ENCODE measurements at places on chromosomes 5 and 9.

GRCh38 chr5:59231221-59231931, 648.5 kb downstream of the RAB3C start:
- no peak for DNase-seq

GRCh38 chr9:4799033-4799430, 6.3 kb downstream of the RCL1 start:
- no peak for DNase-seq

DNA sequence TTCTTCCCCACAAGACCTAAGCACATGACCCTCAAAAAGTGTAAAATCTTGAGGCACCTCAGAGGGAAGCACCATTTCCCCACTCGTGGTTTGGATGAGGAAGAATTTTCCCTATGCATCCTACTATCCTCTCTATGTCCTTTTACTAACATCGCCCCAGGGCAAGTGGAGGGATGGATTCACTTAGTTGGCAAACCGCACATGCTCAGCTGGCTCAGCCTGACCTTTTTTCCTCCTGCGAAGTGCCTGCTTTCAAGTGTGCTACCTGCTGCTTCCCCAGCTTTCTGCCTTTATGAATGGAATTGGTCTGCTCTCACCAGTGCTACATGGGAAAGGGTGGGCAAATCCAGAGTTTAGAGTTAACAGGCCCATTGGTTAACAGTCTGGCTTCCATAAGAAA, 56.6 kb upstream of the IFNK start:
- DNase-seq = no peak

DNA sequence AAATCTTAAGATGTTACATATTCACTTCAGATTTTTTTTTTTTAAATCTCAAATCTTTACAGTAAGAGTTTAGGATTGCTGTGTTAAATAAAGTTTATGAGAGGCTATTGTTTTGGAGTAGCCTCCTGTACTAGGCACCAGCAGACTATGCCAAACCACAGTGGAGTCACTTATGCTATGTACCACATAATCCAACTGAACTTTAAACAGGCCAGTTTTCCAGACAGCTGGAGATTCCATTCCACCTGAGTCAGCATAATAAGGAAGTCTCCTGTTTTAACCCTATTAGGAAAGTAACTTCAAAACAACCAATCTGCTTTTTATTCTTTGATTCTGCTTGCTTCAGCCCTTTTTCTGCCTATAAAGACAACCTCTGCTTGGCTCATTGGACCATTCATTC, 205.2 kb downstream of the CSNK1G3 start:
- DNase-seq = peak; percentile 35

DNA sequence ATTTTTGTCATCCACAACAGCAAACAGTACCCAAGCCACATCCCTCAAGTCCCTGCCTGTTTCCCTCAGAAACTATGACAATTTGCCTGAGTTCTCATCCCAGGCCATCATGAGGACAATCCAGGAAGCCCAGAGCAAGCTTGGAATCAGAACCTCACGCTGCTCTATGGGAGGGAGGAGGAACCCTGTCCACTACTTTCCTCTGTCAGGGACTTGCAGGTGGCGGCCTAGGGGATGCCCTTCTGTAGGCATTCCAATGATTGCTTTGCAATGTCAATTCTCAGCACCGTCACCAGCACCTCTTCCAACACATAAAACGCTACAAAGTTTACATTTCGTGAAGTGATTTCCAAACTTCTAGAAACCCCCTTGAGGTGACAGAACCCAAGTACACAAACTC, 170.4 kb upstream of the FSTL4 start:
- DNase-seq = no peak

DNA sequence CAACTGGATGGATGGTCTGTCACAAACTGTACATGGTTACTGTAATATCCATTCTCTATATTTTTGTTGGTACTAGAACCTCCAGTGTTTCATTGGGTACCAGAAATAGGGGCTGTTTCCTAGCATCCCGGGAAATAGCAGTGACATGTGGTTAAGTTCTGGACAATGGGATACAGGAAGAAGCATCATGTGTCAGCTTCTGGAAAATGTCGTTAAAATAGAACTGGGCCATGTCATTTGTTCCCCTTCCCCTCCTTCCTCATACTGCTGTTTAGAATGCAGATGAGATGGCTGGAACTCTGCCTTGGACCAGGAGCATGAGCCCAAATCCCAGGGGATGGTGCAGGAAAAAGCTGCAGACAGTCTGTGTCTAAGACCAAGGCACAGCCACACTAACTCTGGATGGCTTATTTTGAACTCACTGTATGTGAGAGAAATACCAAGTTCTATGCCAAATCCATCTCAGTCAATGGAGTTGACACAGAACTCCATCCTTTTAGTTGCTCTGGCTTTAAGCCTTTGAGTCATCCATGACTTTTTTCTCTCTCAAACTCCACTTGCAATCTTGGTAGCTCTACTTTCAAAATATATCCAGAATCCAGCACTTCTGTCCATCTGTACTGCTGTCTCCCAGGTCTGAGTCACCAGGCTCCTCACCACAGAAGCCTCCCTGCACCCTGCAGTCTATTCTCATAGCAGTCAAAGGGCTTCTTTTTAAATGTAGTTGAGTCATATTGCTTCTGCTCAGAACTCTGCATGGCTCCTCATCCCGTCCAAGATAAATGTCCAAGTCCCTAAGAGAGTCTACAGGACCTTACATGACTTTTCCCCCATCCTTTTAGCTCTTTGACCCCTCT, 184.2 kb downstream of the NSG2 start:
- no peak for DNase-seq
